CD4-positive, alpha-beta T cell treated with Interleukin-12 subunit alpha and Interleukin-12 subunit beta, for 1 hour (primary cell): ENCODE measurements at places on chromosomes 2 and 18.
A peak's percentile ranks its signal among the peaks of the same experiment; 100 is the strongest.

DNA sequence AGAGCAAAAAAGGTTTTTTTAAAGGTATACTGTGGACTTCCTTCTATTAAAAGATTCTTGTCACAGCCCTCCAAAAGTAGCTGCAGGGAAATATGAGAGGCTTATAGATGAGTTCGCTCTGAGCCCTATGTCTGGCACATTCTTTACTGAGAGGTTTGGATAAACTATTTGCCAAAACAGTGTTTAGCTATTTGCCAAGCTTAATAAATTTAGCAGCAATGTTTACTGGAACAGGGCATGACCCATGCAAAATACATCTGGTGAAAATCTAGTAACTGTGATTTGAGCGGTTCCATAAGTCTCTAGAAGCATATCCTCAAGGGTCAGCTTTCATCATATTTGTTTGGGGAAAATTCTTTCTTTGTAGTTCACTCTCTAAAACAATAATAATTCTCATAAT, 1696.7 kb upstream of the PIK3C3 start:
- no peak for DNase-seq

DNA sequence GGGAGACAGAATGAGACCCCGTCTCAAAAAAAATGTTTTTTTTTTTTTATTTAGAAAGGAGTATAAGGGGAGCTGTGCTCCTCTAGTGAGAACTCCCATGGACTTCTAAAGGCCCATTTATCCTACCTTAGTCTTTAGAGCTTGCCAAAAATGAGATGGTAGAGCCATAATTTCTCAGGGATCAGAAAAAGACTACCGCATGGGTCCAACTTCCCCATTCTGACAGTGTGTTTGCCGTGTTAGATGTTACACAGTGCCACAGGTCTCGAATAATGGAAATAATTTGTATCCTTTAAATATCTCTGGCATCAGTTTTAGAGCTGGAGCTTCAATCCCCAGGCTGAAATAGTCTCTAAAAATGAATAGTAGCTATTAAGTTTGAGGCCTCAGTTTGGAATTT, 6.0 kb upstream of the SLC39A10 start:
- DNase-seq = no peak

DNA sequence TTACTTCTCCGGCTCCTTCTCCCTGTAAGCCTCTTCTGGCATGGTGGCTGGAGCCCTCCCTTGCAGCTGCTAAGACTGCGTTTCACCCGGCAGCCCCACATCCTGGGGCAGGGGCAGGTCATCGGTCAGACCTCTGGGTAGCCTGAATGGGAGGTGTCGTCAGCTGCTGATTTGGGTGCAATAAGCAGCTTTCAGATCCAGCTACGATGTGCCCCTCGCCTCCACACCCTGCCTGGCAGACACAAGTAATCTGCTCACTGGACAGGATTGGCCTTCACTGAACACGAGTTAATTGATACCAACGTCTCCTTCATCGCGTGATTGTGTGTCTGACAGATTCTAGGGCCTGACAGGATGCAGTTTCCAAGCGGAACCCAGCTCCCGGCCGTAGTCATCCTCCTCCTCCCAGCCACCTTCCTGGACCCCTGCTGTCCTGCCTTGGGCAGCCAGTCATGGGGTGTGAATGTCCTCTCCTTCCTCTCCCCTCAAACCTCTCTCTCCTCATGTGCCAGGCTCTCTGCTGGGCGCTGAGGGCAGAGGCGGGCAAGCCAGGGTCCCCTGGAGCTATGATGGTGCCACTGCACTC, 18.9 kb upstream of the PDIA6 start:
- DNase-seq = no peak

GRCh38 chr18:7133181-7133580, 15.6 kb upstream of the LAMA1 start:
- DNase-seq = no peak

DNA sequence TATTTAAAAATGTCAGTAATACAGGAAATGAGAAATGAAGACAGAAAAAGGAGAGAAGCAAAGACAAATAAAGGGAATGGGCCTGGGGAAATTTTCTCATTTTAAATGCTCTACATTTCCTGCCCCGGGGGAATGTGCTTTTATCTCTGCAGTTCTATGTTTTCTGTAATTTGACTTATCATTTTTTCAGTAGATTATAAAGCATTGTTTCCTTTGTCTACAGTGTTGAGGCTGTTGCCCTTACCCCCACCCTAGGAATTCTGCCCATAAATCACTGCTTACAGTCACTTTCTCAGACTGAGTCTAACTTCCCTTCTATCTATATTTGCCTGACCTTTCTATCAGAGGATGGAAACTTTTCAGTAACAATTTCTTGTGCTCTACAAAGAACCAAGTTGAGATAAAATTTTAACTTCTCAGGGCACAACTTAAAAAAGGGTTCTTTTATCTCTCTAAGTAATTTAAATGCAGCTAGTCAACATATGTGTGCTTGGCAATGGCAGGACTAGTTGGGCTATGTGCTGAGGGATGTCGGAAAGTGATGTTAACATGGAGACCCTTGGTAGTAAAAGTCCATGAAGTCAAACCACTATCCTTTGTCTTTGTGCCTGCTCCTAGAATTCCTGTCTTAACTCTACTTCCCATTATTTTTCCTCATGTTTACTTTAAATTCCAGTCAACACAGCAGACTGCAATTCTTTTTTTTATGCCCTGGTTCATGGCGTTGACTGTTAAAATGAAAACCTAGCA, 146.5 kb upstream of the MMADHC start:
- DNase-seq = no peak

DNA sequence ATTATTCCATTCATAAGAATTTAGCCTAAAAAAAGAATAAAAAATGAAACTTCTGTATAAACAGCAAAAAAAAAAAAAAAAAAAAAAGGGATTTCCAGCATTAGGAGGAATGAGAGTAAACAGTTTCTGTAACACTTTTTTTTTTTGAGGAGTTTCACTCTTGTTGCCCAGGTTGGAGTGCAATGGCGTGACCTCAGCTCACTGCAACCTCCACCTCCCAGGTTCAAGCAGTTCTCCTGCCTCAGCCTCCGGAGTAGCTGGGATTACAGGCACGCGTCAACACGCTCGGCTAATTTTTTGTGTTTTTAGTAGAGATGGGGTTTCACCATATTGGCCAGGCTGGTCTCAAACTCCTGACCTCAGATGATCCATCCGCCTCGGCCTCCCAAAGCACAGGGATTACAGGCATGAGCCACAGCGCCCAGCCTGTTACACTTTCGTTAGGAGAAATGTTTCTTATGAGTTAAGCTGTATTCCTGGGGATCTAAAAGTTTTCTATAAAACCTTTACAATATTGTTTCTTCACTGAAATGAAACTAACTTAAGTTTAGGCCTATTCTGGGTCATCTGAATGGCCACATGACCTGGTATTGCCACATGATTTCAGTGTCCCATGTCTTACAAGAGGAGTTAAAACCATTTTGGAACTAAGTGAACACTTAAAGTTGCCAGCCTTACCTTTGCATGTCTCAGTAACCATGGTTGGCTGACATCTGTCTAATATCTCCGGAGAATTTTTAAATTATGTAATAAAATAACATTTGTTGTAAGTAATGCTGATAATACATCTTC, 17.5 kb downstream of the SMAD2 start:
- DNase-seq = no peak

- no peak for DNase-seq
Observed at GRCh38 chr18:14959550-14959949, 211.6 kb downstream of the ANKRD30B start.

- peak; percentile 50 for DNase-seq
Observed at GRCh38 chr2:38722271-38723061, 28.7 kb downstream of the SRSF7 start.

- no peak for DNase-seq
Observed at GRCh38 chr2:171104379-171104778, 56.3 kb downstream of the TLK1 start.

DNA sequence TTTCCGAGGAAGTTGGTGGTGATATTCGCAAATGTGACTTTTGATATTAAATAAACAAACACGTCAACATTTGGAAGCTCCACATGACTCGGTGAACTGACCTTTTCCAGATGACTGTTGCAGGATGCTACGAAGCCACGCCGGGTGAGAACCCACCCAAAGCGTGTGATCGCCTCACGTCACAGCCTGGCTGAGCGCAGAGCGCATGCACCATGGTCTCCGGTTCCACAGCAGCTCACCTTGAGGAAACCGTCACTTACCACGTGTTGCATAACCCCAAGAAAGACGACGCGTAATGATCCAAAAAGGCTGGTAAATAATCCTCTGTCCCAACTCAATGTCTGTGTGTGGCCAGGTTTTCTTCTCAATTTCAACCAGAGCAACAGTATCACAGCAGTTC, 64.5 kb upstream of the CTDP1 start:
- no peak for DNase-seq

GRCh38 chr2:63628403-63628942, 39.7 kb downstream of the MDH1 start:
- no peak for DNase-seq

DNA sequence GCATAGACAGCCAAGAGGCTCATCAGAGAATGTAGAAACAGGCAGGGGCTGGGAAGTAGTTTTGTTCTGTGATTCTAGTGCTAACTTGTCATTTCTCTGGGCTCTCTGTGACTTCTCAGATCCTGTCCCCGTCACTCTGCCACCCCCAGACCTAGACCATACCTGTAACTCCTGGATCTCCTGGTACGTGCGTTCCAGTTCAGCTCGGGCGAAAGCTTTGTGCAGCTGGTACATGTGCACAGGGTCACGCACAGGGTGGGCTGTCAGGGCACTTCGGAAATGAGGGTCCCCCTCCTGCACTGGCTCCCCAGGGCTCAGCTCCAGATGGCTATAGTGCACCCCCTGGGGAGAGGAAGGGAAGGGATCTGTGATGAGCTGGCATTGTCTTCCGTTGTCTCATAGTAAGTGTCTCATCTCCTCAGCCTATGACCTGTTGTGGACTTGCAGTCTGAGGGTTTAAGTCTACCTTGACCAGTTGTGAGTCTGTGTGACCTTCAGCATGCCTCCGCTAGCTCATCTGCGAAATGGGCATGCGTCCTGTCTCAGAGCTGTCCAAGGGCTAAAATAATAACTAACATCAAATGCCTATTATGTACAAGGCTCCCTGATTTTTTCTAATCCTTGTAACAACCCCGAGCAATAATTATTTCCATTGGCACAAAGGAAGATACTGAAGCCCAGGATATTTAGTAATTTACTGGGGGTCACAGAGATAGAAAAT, 2.7 kb downstream of the CHPF start:
- DNase-seq = no peak

GRCh38 chr2:113977660-113978523, 88.0 kb downstream of the ACTR3 start:
- no peak for DNase-seq

- DNase-seq = no peak
Observed at GRCh38 chr2:177405029-177405692, 12.6 kb downstream of the AGPS start.

- DNase-seq = no peak
Observed at GRCh38 chr2:169715379-169716237, 18.0 kb upstream of the KLHL23 start.

- no peak for DNase-seq
Observed at GRCh38 chr2:42216694-42217093, 47.5 kb downstream of the EML4 start.

GRCh38 chr18:36295880-36296301, 1.6 kb upstream of the FHOD3 start:
- no peak for DNase-seq

- no peak for DNase-seq
Observed at GRCh38 chr2:223856584-223856983, 19.2 kb upstream of the AP1S3 start.

DNA sequence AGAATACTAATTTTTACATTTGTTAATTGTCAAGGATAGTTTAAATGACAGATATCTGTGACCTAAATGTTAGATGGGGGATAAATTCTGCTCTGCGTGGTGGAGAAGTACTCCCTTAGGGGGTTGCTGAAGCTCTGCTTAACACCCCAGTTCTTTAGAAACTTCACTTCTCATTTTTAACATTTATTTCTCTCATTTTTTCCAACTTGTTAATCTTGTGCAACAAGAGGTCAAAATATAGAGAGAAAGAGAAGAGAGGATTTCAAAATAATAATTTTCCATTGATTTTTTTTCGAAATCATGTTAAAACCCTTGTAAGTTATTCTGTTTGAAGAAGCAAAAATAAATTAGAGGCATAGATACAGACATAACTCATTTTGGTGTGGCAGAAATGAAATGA, 61.3 kb upstream of the SLC8A1 start:
- no peak for DNase-seq

- DNase-seq = no peak
Observed at GRCh38 chr2:16763493-16763899, 97.9 kb upstream of the CYRIA start.

- DNase-seq = no peak
Observed at GRCh38 chr2:180607514-180608049, 372.8 kb upstream of the UBE2E3 start.

DNA sequence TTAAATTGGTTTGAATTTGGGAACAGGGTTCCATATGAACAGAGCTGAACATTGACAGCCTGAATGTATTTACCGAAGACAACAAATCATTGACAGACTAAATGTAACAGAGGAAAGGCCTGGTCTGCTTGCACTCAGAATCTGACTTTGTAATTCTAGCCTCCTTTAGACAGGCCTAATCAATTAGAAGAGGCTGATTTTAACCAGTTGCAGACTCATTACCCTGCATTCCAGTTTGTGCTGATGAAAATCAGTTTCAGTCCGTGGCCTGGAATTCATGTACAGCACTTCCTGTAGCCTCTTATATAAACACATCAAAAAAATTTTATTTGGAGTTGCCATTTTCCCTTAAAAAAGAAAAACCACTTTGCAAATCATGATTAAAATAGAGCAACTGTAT, 93.1 kb upstream of the ZFP36L2 start:
- no peak for DNase-seq

DNA sequence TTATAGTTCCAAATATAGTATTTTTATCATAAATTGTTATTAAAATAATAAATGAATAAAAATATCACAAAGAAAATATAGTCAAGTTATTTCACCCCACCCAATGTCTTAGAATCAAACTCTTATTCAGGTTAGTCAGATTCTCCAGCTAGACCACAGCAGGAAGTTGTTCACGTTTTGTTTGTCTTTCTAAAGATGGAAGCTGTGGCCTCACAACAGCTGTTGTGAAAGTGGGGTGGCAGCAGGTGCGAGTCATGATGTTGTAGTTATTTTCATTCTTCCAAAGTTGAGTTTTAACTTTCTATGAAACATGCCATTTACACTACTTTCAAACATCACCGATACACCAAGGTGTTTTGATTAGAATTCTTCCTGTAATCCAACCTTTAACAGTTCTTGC, 272.9 kb downstream of the SLC8A1 start:
- no peak for DNase-seq

GRCh38 chr2:233075141-233075965, 15.2 kb downstream of the INPP5D start:
- no peak for DNase-seq
